ENCODE measurements at places on chromosomes 16 and 17.

- DNase-seq, result no peak
Measured at GRCh38 chr16:361341-361871, 8.9 kb upstream of the AXIN1 start.

- DNase-seq, result no peak
Measured at GRCh38 chr17:57940231-57940630, 15.0 kb downstream of the CUEDC1 start.

DNA sequence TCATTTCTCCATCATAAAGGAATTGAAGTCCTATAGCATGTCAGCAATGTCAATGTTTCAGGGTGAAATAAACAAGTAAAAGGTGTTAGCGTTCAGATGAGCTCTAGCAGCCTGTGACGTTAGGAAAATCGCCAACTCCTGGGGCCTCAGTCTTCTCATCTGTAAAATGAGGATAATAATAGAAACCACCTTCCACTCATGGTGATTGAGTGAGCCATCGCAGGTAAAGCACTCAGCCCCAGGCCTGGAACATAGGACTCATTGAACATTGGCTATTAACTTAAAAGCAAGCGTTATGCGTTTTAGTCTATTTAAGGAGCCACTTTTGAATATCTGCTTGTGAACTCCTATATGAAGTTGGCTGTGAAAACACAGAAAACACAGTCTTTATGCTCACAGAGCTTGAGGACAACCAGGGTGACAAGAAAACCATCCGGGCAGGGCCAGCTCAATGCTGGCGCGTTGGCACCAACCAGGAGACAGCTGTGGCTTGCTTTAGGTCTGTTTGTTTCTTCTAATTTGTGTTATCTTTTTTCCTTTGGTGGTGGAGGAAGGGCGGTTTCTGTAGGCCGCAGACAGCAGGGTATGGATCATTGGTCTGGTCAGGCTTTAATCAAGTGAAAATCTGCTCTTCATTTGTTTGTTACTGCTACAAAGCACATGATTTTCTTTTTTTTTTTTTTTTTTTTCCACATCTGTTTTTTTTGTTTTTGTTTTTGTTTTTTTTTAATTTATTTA lies 35.7 kb upstream of the MED9 start:
- no peak for DNase-seq

GRCh38 chr16:58906981-58907715 lies 173.0 kb upstream of the GOT2 start:
- DNase-seq, result no peak

DNA sequence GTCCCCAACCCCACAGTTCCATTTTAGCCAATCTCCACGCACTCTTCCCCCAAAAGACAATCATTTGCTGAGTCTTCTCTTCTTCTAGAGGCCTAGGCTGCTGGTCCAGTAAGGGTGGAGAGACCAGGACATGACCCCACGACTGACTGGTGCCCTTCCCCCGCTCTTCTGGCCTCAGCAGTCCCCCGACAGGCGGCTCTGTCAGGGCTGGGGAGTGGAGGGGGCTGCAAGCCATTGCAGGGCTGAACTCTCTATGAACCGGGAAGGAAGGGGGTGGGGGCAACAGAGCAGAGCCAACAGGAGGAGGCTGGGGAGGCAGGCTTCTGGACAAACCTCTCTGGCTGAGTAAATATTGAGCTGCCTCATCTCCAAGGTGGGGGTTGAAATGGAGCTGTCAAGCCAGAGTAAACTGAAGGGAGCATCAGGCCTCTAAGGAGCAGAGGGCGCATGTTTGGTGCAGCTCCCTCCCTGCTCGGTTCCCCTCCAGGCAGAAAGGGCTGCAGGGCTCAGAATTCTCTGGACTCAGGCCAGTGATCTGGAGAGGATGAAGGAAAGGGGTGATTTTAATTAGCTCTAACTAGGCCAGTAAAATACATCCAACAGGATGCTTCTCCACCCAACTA lies 8.7 kb downstream of the HOXB1 start:
- no peak for DNase-seq

GRCh38 chr16:84617041-84617790 lies 662 bp downstream of the COTL1 start:
- no peak for DNase-seq

DNA sequence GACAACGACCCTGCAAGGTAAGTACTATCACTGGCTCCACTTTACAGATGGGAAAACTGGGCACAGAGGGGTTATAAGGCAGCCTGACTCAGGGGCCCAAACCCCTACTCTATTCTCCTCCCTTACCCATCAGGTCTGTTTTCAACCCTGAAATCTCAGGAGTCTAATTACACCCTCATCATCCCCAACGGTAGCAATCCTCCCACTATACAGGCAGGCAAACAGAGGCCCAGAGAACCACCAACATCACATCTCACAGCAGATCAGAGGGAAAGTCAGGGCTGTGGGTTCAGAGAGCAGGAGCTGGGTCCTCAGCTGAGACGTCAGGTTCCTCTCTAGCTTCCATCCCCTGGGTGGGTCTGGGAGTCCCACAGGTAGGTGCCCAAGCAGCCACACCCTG lies 16.5 kb downstream of the JUP start:
- no peak for DNase-seq

- DNase-seq, result no peak
Measured at GRCh38 chr16:70793851-70794502, 7.0 kb downstream of the VAC14 start.

DNA sequence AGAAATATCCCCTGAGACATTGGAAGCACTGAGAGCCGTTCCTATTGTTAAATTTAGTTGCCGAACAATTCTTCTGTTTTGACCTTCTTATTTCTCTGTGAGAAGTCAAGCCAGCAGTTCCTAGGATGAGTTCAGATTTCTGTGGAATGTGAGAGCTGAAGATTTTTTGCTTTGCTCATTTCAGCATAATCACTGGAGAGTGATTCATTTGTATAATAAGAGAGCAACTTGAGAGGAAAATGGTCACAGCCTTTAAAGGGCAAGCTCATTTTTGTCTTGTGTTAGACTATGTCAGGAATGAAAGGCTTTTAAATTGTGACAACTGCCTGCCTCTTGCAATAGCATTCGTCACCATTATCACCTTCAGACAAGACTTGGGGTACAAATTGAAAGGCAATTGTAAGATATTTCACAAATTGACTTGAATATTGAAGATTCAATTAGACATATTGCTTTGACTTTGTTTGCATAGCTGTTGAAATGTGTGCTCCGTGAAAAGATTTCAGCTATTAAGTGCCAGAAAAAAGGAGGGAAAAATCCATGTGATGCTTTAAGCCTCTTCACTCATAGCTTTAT lies 900.0 kb upstream of the GOT2 start:
- no peak for DNase-seq

DNA sequence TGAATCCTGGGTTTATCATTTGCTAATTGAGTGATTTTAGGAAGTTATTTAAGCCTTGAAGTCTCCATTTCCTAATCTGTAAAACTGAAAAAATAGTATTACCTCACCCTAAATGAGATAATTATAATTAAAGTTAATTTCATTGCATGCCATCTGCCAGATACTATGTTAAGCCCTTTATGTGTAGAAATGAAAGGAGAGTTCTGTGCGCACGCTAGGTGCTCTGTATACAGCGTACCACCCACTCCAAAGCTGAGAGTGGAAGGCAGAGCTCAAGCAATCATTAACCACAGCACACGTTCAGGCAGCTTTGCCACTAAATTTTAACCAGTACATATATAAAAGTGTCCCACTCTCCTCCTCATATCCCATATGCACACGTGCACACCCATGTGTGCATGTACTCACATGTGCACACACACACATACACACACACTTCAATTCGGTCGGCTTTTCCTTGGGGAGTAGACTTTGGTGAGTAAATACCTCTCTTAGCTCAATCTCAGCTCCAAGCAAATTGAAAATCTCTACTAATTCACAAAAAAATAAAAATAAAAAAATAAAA lies 204.8 kb downstream of the GRIN2A start:
- DNase-seq, result no peak

DNA sequence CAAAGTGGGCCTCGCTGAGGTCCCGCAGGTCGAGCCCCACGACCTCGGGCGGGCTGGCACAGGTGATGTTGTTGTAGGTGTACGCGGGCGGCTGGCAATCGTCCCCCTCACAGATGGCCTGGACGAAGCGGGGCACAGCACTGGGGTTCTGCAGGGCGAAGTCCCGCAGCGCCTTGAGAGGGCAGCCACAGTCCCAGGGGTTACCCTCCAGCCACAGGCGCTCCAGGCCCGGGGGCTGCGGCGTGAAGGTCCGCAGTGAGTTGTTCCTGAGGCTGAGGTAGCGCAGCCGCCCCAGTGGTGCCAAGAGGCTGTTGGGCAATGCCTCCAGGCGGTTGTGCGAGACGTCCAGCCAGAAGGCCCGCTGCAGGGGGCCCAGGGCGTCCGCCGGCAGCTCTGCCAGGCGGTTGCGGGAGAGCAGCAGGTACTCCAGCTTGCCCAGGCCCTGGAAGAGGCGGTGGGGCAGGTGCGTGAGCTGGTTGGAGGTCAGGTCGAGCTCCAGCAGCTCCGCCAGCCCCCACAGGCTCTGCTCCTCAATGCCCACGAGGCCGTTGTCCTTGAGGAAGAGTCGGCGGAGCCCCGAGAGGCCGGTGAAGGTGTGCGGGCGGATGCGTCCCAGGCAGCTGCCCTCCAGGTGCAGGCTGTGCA lies 2.8 kb downstream of the IGFALS start:
- DNase-seq, result no peak

DNA sequence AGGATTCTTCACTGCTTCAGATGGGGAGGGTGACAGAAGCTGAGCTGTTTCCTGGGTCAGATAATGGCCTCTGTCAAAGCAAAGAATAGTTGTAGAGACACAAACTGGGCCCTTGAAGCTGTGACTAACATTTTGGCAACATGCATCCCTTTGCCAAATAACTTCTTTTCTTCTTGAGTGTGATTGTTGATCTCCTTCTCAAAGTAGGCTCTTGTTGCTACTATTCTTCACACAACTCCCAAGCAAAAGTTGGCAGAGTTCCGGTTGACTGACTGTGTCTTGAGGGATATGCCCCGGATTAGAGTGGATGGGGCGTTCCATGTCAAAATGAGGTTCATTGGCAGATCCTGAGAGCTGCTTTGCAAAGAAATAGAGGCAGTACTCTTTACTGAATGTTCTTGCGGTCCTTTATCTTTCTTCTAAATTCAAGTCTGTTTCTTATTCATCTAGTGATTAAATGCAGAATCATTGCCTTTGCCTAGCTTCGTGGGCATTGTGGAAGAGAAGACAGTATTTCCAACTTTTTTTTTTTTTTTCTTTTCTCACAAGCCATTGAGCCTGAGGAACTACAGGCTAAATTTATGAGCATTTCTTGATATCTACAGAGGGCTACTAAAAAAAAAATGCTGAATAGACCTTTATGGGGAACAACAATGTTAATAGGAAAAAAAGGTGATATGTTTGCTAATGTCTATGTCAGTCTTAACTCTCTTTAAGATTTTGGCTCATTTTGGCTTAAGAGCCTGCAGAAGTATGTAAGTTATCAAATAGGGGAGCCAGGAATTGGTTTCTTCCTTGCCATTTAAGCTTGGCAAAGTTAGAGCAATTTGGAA lies 5.8 kb downstream of the WIPF2 start:
- DNase-seq, result no peak

DNA sequence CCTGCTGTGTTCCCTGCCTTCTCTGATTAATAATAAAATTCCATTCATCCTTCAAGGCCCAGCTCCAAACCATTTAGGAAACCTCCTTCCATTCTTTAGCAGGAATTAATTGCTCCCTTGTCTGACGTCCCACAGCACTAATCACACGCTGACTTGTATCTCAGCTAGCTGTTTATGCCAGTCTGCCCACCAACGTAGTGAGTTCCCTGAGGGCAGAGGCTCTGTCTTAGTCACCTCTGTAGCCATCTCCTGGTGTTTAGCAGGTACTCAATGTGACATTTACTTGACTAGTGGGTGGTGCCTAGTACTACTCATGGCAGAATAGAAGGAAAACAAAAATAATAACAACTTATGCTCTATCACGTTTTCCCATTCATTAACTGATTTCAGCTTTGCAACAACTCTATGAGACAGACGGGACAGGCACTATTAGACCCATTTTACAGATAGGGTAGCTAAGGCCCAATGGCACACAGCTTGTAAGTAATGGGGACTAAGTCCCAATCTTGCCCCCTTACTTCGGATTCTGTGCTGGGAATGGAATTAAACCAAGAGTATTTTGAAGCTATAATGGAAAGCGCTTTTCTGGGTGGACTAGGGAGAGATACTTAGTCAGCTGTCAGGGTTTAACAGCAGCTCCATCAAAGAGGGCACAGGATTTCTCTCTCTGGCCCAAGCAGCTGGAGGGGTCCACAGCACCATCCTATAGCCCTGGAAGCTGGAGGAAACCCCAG lies 931 bp upstream of the WIPF2 start:
- no peak for DNase-seq

- no peak for DNase-seq
Measured at GRCh38 chr16:79821911-79822310, 221.4 kb upstream of the MAF start.

DNA sequence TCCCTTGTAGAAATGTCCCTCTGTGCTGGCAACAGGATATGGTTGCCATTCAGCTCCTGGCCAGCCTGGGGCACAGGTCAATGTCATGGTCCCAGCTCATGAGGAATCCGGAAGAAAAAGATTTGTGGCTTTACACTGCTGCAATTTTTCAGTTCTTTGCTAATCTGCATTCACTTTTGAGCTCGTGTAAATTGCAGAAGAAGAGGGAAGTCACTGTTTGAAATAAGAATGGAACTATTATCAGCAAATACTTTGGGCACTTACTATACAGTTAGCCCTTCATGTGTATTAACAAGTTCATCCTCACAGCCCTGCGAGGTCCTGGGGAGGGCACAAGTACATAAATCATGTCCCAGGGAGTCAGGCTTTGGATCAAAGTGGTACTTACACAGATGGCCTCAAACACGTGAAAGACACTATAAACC lies 14.2 kb downstream of the SLC47A2 start:
- DNase-seq, result no peak

- no peak for DNase-seq
Measured at GRCh38 chr16:51907680-51908079, 639.3 kb downstream of the TOX3 start.

DNA sequence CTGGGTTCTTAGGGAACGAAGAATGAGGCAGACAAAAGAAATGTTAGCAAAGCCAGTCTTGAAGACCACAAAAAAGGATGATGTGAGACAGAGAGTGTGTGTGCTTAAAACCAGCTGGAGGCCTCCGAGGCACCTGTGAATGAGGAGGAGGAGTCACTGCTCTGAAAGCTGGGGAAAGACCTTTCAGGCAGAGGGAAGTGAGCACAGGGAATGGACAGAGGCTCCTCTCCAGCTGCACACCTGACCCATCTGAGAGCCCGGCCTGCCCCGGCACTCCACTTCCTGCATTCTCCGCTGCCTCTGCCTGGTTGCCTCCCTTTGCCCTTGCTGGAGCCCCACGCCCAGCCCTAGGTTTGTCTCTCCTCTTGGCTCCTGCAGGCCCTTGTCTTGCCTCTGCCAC lies 55.2 kb upstream of the SREBF1 start:
- DNase-seq, result no peak

DNA sequence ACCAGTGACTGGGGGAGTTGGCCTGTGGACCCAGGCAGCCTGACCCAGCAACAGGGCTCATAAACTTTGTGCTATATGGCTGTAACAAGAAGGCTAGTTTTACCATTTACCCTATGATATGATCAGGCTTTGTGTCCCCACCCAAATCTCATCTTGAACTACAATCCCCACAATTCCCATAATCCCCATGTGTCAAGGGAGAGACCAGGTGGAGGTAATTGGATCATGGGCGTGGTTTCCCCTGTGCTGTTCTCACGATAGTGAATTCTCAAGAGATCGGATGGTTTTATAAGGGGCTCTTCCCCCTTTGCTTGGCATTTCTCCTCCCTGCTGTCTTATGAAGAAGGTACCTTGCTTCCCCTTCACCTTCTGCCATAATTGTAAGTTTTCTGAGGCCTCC lies 111.2 kb upstream of the NLRP1 start:
- no peak for DNase-seq

GRCh38 chr16:55809386-55809785 lies 23.5 kb downstream of the CES1 start:
- DNase-seq, result no peak

Measured in NCI-H2081 treated with DMSO at 0.1 percent for 48 hours (cell line).